ENCODE measurements at places on chromosomes 7 and 10.

GRCh38 chr10:29774475-29774874 is 139.7 kb upstream of the SVIL start:
- H3K36me3 ChIP-seq: no peaks in the 10 kb centered on the region
- H3K4me3 ChIP-seq: no peak overlapping the region
- no peaks in the 10 kb centered on the region for H3K4me1 ChIP-seq
- DNase-seq: no peak

GRCh38 chr10:75616076-75616475 is 184.7 kb downstream of the LRMDA start:
- no peak for DNase-seq
- no peaks in the 10 kb centered on the region for H3K36me3 ChIP-seq
- no peak overlapping the region for H3K4me3 ChIP-seq
- no peak overlapping the region for H3K27ac ChIP-seq

DNA sequence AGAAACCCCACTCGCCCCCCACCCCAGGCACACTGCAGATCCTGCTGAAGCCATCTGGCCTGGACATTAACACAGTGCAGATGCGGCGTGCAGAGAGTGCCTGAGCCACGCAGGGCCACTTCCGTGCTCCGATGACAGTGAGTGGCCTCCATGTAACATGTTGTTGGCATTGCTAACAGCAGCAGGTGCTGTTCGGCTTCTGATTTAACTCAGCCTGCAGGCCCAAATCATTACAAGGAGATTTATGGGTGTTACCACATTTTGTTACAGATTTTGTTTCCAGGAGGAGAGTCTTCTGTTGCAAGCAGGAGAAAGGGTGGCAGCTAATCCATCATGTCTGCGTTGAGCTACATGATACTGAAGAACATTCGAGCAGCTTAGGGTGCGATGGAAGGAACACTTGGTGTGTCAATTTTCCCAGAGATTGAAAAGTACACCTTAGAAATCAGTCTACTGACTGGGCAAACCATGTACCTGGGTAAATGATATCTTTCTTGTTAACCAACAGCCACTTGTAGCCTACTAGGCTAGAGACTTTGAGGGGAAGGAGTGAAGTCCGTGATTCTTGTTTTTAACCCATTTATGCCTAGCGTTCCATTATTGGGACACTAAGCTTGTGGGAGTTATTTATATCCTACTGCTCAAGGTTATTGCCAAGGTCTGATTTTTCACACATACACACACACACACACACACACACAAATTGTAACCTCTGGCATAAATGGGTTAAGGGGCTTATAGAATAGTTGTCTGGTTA is 90.0 kb downstream of the JCAD start:
- DNase-seq: no peak
- H3K27ac ChIP-seq: no peak overlapping the region
- H3K4me1 ChIP-seq: peaks cover 4% of the 10 kb centered on the region

DNA sequence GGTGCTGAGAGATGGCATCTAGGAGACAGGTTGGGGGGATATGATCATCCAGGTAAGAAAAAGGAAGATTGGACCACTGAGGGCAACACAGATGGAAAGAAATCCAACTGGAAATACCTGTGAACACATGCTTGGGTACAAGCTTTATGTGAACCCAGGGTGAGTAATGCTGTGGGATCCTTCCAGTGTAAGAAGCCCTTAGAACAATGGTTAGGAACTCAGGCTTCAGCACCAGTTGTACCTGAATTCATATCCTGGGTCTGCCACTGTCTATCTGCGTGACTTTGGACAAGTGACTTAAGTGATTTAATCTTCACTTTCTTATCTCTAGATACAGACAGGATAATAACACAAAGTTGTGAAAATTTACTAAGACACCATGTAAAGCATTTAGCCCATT is 131.0 kb downstream of the ST7 start:
- H3K4me1 ChIP-seq: peaks cover 48% of the 10 kb centered on the region
- H3K36me3 ChIP-seq: no peaks in the 10 kb centered on the region
- DNase-seq: no peak
- no peak overlapping the region for H3K4me3 ChIP-seq
- H3K27me3 ChIP-seq: no peaks in the 10 kb centered on the region

GRCh38 chr7:143373255-143373794 is 7.8 kb upstream of the ZYX start:
- no peaks in the 10 kb centered on the region for H3K27me3 ChIP-seq
- no peak for DNase-seq
- no peaks in the 10 kb centered on the region for H3K36me3 ChIP-seq
- H3K4me3 ChIP-seq: no peak overlapping the region

- DNase-seq: no peak
- H3K4me1 ChIP-seq: no peaks in the 10 kb centered on the region
- no peak overlapping the region for H3K27ac ChIP-seq
- H3K4me3 ChIP-seq: no peak overlapping the region
- H3K36me3 ChIP-seq: no peaks in the 10 kb centered on the region
These were observed 47.4 kb downstream of the LHPP start for GRCh38 chr10:124508907-124509454.
